Naive thymus-derived CD8-positive, alpha-beta T cell (primary cell): ENCODE measurements at places on chromosomes 2 and 18.

- DNase-seq = no peak
- no peak overlapping the region for H3K27ac ChIP-seq
- H3K36me3 ChIP-seq = no peaks in the 10 kb centered on the region
- H3K4me1 ChIP-seq = no peaks in the 10 kb centered on the region
These were observed 261.8 kb upstream of the FANCL start for GRCh38 chr2:58502931-58503330.

DNA sequence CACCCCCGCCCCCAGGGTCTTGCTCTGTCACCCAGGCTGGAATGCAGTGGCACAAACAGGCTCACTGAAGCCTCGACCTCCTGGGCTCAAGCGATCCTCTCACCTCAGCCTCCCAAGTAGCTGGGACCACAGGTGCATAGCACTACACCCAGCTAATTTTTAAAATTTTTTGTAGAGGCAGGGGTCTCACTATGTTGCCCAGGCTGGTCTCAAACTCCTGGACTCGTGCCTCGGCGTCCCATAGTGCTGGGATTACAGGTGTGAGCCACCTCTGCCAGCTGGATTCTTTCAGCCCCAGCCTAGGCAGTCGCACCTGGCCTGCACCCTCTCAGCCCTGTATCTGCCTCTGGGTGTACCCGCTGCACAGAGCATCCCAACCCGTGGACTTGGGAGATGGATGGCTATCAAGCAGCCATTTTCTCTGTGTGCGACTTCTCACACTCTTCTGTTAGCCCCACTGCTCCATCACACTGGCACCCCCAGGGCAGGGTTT is 166.4 kb upstream of the HAAO start:
- no peak for DNase-seq
- no peaks in the 10 kb centered on the region for H3K36me3 ChIP-seq
- H3K27me3 ChIP-seq = no peaks in the 10 kb centered on the region
- H3K4me1 ChIP-seq = peaks cover 18% of the 10 kb centered on the region
- H3K27ac ChIP-seq = no peak overlapping the region
- no peak overlapping the region for H3K4me3 ChIP-seq

GRCh38 chr2:10647441-10647840 is 42.3 kb downstream of the NOL10 start:
- no peak for DNase-seq
- H3K27me3 ChIP-seq = no peaks in the 10 kb centered on the region
- peaks cover 91% of the 10 kb centered on the region for H3K36me3 ChIP-seq
- H3K4me3 ChIP-seq = no peak overlapping the region
- H3K27ac ChIP-seq = no peak overlapping the region

- no peak for DNase-seq
- peaks cover 2% of the 10 kb centered on the region for H3K4me1 ChIP-seq
- H3K27ac ChIP-seq = peak overlapping the region; percentile 85
- peaks cover under 1% of the 10 kb centered on the region for H3K27me3 ChIP-seq
These were observed 46.3 kb downstream of the QPCT start for GRCh38 chr2:37390777-37391176.

GRCh38 chr2:79005216-79005615 is 20.3 kb upstream of the REG3G start:
- H3K27me3 ChIP-seq = peaks cover 2% of the 10 kb centered on the region
- no peak overlapping the region for H3K27ac ChIP-seq
- no peak for DNase-seq
- H3K36me3 ChIP-seq = no peaks in the 10 kb centered on the region
- no peak overlapping the region for H3K4me3 ChIP-seq

DNA sequence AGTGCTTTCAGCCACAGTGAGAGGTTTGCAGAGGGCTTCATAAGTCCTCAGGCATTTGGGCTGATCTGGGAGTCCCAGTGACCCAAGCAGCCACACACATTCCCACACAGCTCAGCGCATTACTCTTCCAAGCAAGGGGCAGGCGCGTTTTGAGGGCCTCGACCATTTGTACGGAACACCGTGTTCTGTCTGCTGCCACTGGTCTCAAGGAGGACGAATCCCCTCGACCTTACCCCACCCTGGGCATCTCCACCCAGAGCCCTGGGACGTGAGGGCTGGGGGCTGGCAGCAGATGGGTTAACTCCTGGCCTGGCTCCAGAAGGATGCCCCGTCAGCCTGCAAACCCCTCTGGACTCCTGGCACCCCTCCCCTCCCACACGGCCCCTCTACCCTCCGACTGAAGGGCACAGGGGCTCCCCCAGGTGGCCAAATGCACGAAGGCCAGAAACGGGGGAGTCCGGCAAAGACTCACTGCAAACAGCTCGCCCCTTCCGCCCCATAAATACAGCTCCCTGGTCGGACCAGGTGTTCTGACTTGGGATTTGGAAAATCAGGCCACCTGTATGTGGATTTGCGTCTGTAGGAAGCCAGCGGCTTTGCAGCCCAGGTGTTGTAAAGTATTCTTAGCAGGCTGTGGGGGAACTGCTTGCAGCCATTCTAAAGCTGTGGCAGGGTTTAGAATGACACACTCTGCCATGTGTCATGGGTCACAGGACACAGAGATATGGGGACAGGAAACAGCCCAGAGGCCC is 33.6 kb upstream of the PTMA start:
- peaks cover 6% of the 10 kb centered on the region for H3K4me1 ChIP-seq
- peak; percentile 45 for DNase-seq
- no peak overlapping the region for H3K4me3 ChIP-seq

DNA sequence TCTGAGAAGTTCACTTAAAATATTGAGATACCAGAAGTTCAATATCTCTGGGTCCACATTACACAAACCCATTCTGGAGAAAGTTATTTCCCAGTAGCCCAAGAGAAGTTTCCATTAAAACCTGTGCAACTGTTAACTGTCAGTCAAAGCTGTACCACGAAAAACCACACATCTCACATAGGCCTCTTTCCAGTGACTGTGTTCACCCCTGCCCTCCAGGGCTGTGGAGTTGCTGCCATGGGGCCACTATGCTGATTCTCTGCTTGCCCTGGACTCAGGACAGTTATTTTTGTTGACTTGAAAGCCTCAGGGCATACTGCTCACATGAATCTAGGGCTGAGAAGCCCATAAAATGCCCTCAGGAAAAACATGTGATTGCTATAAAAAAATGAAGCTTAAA is 153.8 kb downstream of the PIEZO2 start:
- H3K4me1 ChIP-seq = no peaks in the 10 kb centered on the region
- H3K27me3 ChIP-seq = no peaks in the 10 kb centered on the region
- H3K27ac ChIP-seq = no peak overlapping the region

DNA sequence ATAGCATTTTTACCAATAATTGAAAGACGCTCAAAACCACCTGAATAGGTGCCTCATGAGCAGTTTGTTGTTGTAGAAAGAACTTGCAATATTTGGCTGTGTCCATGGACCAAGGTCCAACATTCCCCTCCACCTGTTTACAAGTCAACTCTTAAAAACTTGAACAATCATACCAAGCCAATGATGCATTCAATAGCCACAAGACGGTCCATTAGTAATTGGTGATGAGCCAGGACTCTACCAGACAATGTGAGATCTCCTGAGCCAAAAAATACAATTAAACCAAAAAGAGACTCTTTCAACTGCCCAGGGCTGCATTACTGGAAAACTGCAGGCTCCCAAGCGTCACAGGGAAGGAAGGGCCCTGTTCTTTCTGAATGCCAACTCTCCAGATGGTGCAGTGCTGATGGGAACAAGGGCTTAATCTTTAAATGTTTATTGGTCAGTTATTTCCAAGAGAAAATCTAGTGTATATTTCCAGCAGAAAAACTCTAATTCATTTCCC is 118.8 kb upstream of the EPB41L3 start:
- no peaks in the 10 kb centered on the region for H3K4me1 ChIP-seq
- no peak for DNase-seq
- no peak overlapping the region for H3K27ac ChIP-seq
- no peak overlapping the region for H3K4me3 ChIP-seq
- peaks cover 1% of the 10 kb centered on the region for H3K27me3 ChIP-seq

DNA sequence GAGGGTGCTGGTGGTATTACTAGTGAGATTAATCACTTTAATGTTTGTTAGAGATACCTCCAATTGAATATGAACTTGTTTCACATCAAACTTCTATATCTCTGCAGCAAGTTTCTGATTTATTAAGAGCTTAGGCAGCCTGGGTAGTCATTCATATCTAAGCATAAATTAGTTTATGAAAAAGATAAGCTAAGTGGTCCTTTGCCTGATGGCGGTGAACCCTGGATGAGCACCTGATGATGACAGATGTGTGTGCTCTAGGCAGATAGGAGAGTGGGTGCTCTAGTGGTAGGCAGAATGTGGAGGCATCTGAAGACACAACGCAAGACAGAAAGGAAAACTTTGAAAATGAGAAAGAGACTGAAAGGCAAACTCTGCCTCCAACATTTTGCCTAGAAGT is 5.0 kb downstream of the FKBP7 start:
- no peak for DNase-seq
- no peaks in the 10 kb centered on the region for H3K27me3 ChIP-seq
- no peak overlapping the region for H3K27ac ChIP-seq

DNA sequence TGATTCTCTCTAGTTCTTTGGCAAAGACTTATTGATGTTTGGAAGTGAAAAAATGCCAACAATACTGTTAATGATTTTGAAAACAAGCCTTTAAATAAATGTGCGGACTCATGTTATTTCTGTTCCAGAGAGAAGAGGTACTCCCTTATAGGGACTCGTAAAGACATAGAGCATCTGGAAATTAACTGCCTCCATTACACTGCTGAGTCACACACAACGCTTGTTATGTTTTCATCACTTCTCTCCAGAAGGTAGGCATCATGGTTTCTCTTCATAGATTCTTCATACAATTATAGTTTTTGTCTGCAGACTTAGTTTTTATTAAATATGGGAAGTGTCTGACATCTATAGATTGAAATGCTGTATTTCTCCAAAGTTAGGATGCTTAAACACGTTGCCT is 302.5 kb upstream of the EPC2 start:
- no peak overlapping the region for H3K4me3 ChIP-seq
- peaks cover 5% of the 10 kb centered on the region for H3K4me1 ChIP-seq
- H3K36me3 ChIP-seq = peaks cover 52% of the 10 kb centered on the region
- no peak for DNase-seq
- H3K27ac ChIP-seq = no peak overlapping the region
- H3K27me3 ChIP-seq = no peaks in the 10 kb centered on the region

GRCh38 chr2:97935719-97936161 is 60.0 kb downstream of the TMEM131 start:
- H3K36me3 ChIP-seq = no peaks in the 10 kb centered on the region
- no peaks in the 10 kb centered on the region for H3K27me3 ChIP-seq
- DNase-seq = no peak
- no peak overlapping the region for H3K4me3 ChIP-seq
- H3K4me1 ChIP-seq = peaks cover 78% of the 10 kb centered on the region

DNA sequence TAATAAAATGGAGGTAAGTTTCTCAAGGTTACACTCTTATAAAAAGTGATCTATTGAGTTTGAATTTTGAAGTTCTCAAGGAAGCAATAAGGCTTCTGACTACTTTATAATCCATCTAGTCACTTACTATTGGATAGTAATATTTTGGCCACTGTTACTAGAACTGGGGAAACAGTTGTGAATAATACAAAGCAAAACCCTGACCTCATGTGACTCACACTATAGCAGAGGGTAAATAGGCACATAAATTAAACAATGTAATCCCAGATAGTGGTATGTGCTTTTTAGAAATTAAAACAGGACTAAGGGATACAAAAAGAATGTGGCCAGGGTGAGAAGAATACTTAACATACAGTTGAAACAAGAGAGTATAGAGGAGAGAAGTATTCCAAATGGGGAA is 78.6 kb downstream of the CALCRL start:
- no peaks in the 10 kb centered on the region for H3K36me3 ChIP-seq
- H3K27me3 ChIP-seq = no peaks in the 10 kb centered on the region
- DNase-seq = no peak
- no peak overlapping the region for H3K27ac ChIP-seq
- no peaks in the 10 kb centered on the region for H3K4me1 ChIP-seq
- no peak overlapping the region for H3K4me3 ChIP-seq

- no peak overlapping the region for H3K4me3 ChIP-seq
- H3K4me1 ChIP-seq = no peaks in the 10 kb centered on the region
- H3K27ac ChIP-seq = no peak overlapping the region
- DNase-seq = no peak
- H3K27me3 ChIP-seq = peaks cover 8% of the 10 kb centered on the region
These were observed 151.1 kb upstream of the LHCGR start for GRCh38 chr2:48906633-48907032.

DNA sequence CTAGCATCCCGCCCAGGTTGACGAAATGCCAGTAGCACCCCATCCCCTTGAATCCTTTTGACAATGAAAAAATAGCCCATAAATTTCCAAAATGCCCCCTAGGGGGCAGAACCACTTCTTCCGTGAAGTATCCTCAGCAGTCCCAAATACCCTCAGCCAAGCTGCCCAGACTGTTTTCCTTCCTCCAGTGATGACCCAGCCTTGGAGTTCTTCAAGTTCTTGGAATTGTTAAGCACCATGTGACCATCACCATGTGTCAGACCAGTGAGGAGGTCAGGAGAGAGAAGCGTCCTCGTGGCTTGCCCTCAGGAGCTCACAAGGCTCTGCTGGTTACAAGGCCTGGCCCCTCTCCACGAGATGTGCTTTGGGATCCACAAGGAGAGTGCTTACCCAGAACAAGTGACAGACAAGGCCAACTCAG is 1.4 kb upstream of the SLC23A3 start:
- peaks cover 43% of the 10 kb centered on the region for H3K36me3 ChIP-seq
- DNase-seq = no peak
- peaks cover 22% of the 10 kb centered on the region for H3K4me1 ChIP-seq
- no peak overlapping the region for H3K4me3 ChIP-seq
- H3K27ac ChIP-seq = peak overlapping the region; percentile 24
- H3K27me3 ChIP-seq = no peaks in the 10 kb centered on the region

DNA sequence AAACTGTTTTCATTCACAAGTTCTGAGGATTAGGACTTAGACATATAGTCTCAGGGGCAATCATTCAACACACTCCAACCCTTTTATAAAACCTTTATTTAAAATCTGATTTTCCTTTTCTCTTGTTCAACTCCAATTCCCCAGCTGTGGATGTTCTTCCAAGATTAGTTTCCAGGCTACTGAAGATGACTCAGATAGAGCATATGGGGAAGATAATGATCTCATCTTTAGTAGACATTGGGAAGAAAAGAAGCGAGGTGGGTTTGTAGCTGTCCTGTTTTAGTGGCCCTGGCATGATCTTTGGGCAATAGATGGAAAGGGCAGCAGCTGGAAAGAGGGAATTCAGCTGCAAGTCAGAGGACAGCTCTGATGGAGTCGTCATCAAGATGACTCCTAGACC is 247.7 kb upstream of the CCDC68 start:
- DNase-seq = no peak
- H3K4me1 ChIP-seq = no peaks in the 10 kb centered on the region
- no peak overlapping the region for H3K27ac ChIP-seq
- H3K4me3 ChIP-seq = no peak overlapping the region

- no peak overlapping the region for H3K27ac ChIP-seq
- H3K4me1 ChIP-seq = no peaks in the 10 kb centered on the region
- H3K4me3 ChIP-seq = no peak overlapping the region
- peaks cover 14% of the 10 kb centered on the region for H3K36me3 ChIP-seq
- peaks cover 39% of the 10 kb centered on the region for H3K27me3 ChIP-seq
These were observed 2.7 kb downstream of the ZNF532 start for GRCh38 chr18:58867281-58867961.
